Stimulated activated CD4-positive, alpha-beta T cell treated with anti-CD3 and anti-CD28 coated beads, Interleukin-1b, Interleukin-23, amount 100 ng/mL, for 48 hours (primary cell): ENCODE measurements at places on chromosomes 3 and 15.

- DNase-seq: no peak
Observed at GRCh38 chr15:52523647-52524046, 5.0 kb downstream of the MYO5A start.

GRCh38 chr15:80733460-80733859 is 38.4 kb downstream of the ABHD17C start:
- DNase-seq: no peak

GRCh38 chr15:58065445-58066041 is at the start of gene ALDH1A2:
Gene ALDH1A2, minus strand, starts transcription at chr15:58065711. Its CDS starts 61 bp downstream, at chr15:58065650.
- peak; percentile 3 for DNase-seq

GRCh38 chr15:68479406-68479805 is 47.4 kb upstream of the ITGA11 start:
- no peak for DNase-seq

DNA sequence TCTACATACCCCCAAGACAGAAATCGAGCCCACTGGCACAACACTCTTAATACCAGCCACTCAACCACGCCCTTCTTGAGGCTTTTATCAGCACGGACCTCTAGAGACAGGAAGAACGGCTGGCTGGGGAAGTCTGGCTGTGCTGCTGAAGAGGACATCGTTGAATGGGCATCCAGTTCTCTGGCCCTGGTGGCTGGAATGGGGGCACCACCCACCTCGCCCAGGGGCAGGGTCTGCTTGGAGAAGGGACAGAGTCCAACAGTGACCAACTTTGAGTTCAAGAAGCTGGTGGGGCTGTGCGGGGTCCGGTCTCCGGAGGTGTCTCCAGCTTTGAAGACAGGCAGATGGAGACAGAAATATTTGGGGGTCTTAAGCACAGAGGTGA is 77.5 kb downstream of the ATP10A start:
- no peak for DNase-seq

DNA sequence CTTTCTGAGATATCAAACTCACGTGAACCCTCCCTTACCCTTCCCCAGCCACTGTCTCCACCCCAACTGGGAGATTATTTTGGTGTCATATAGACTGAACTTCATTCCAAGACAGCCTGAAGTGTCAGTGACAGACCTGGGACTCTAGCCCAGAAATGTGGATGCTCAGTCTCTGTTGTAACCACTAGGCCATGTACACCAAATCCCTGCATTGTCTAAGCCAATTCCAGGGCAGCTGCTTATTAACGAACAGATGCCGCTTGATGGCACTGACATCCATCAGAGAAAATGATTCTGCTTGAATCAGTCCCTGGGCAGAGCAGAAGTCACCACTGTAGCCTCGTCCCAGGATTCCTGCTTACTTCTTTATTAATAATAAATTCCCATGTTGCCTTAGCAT is 305.5 kb downstream of the GRM7 start:
- no peak for DNase-seq
